ENCODE measurements at places on chromosomes 5 and 9.

DNA sequence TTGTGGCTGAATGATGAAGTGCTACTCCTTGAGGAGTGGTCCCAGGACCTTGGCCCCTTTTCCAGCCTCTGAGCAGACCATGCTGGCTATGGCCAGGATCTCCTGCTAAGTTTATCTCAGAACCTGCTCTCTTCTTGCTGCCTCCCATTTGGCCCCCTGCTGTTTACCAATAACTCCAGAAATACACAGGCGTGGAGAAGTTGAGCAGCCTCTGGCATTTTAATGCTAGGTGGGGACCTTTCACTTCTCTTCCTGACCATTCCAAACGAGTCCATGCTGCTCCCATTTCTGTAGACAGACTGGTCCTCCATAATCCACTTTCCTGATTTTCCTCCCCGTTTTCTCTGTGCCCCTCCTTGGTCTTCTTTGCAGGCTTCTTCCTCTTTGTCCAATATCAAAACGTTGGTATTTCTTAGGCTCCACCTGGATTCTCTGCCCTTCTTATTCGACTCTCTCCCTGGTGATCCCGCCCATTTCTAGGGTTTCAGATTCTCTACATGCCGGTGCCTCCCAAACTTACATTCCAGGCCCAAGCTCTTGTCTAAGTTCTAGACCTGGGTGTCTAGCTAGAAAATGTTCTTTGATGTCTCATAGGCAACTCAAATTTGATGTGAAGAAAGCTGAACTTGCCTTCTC is 33.4 kb upstream of the TNFAIP8 start:
- DNase-seq, result peak; percentile 24

- no peak for DNase-seq
Measured at GRCh38 chr5:178516504-178517235, 73.5 kb downstream of the COL23A1 start.

DNA sequence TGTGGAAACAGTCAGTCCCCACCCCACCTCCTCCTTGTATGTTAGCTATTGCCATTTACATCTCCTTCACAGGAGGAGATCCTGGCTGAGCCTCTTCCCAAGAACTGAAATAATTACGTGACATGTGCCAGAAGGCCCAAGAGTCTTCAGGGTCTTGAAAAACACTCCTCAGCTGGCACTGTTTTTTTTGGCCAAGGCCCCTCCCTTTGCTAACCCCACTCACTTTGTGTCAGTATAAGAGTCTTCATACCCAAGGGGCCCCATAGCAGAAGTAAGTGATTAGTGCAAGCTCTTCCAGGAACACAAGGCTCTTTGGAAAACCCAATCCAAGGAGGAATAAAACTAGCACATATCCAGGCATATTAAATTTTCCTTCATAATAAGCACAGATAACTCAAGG is 5.7 kb upstream of the LARP1 start:
- DNase-seq, result no peak

GRCh38 chr5:110255194-110255593 is 471.3 kb downstream of the TMEM232 start:
- DNase-seq, result peak; percentile 2

DNA sequence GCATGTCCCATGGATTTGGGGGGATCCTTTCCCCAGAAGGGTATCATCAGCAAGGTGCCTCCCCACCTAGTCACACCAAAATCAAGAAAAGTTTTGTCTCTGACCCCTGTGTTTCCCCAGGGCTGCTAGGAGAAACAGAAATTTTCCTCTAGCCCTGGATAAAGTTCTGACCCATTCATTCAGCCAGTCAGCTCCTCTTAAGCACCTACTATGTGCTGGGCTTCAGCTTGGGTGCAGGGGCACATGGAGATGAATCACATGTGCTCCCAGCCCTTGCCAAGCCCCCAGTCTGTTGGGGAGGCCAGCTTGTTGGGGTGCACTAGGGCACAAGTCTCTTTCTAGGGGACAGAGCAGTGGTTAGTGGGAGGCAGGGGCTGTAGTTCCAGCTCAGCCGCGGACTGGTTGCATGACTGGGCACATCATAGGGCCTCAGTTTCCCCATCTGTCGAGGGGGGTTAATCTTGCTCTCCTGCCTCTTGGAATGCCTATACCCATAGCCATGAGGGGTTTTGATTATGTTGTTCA is 3.9 kb downstream of the DAB2IP start:
- no peak for DNase-seq

DNA sequence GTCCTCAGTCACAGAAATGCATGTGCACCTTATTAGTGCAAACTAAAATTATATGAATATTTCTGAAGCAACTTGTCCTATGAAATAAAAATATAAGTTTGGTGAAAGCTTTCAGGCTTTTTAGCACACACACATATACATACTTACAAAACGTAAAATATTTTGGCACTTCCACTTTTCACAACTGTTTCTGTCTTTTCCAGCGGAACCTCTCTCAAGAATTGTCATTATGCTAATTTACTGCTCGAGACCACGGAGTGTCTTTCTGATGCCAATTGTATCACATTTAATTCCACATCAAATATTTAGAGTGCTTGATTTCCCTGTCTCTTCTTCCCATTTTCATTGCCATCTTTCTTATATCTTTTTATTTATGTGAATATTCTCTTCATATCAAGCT is 100.4 kb downstream of the MEF2C start:
- DNase-seq, result no peak

- DNase-seq, result no peak
Measured at GRCh38 chr9:94153905-94154304, 69.6 kb downstream of the PTPDC1 start.

- peak; percentile 63 for DNase-seq
Measured at GRCh38 chr9:124886866-124887492, 25.0 kb downstream of the ARPC5L start.

DNA sequence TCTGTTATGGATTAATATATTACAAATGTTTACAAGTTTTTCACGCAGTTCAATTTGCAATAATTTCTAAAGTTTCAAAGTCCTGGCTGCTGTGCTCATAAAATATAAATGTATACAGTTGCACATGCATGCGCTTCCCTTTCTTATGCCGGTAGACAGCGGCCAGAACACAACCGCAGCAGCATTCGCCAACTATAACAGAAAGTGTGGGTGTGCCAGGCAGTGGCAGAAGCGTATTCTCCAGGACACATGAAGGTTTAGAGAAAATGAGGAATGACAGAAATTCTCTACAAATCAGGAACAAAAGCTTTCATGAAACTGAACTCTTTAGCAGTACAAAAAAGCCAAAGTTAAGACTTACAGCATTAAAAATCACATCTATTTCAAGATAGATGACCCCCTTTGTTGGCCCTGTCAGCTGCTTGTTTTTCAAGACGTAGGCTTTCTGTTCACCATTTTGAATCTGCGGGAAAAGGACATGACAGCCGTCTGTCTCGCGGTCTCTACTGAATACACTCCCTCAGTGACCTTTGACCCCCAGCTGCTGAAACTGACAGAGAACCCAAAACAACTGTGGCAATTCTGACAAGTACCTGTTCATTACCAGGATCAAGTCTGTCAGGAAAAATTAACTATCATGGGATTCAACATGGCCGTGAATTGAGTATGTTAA is 252.2 kb downstream of the SLF1 start:
- DNase-seq, result no peak

GRCh38 chr5:97355775-97356174 is 172.7 kb upstream of the RIOK2 start:
- no peak for DNase-seq

DNA sequence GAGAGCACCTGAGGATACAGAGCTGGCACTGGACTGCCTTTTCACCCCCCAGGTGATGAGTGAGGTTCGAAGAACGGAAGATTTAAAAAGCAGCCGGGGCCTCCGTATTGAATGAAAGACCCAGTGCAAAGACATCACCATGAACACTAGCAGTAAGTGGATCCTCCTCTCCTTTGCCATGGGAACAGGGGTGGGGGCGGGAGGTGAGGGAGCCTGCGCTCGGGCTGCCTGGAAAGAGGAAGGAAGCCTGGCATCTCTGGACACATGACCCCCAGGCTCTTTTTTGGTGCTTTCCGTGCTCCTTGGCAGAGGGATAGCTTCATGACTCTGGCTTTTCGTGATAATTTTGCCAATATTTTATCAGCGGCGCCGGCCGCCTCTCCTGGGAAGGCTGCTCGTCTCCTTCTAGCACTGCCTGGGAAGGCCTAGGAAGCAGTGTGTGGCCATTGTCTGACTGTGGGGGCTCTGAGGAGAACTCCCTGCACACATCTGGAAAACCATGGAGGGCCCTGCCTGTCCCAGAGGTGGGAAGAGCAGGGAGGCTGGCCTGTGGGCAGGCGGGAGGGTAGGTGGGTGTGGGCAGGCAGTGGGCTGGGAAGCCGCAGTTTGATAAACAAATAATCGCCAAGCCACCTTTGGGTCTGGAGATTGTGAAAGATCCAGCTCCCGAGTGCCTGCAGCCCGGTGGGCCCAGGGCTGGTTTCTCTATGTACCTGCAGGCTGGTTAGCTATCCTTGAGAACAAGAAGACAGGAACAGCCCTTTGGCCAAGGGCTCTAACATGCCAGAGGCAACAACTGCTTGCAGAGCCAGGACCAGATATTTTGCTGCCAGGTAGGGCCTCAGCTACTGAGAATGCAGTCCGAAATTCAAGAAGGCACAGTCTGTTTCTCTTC is 911 bp downstream of the ABLIM3 start:
- DNase-seq, result peak; percentile 64

- DNase-seq, result no peak
Measured at GRCh38 chr5:1706428-1706827, 93.2 kb downstream of the MRPL36 start.

Data from H7 (cell line).